ENCODE measurements at places on chromosomes 7 and 10.

DNA sequence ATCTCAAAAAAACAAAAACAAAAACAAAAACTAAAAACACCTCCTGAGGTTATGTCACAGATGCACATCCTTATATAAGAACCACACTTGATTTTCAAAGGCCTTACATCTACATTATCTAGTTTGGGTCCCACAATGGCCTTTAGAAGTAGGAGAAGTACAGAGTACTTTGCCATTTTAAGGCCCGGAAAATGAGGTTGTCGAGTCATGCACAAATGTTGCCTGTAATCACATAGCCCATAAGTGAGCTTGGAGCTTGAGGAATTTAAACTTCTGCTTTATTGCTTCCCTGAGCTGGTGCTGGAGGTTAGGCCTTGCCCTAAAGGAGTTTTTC lies 9.7 kb upstream of the MKRN1 start:
- no peak for DNase-seq

GRCh38 chr10:776772-777171 lies 87.3 kb upstream of the DIP2C start:
- no peak for DNase-seq

GRCh38 chr7:136677471-136678365 lies 190.7 kb upstream of the CHRM2 start:
- DNase-seq: peak; percentile 62

- DNase-seq: no peak
These were observed 1021.3 kb downstream of the XPNPEP1 start for GRCh38 chr10:108901781-108902618.

- DNase-seq: peak; percentile 55
These were observed 386.2 kb downstream of the KCNMA1 start for GRCh38 chr10:77251297-77252013.

- DNase-seq: peak; percentile 42
These were observed 11.9 kb downstream of the RGR start for GRCh38 chr10:84256510-84257342.

- no peak for DNase-seq
These were observed 2.6 kb downstream of the MRPL43 start for GRCh38 chr10:100984672-100985177.

GRCh38 chr7:131108212-131108940 lies 219.3 kb upstream of the MKLN1 start:
- peak; percentile 20 for DNase-seq

- no peak for DNase-seq
These were observed 38.1 kb downstream of the CTTNBP2 start for GRCh38 chr7:117835016-117835664.

GRCh38 chr7:141701489-141702046 lies 398 bp downstream of the DENND11 start:
- no peak for DNase-seq

- DNase-seq: no peak
These were observed 17.6 kb downstream of the LIMK1 start for GRCh38 chr7:74101061-74101681.

DNA sequence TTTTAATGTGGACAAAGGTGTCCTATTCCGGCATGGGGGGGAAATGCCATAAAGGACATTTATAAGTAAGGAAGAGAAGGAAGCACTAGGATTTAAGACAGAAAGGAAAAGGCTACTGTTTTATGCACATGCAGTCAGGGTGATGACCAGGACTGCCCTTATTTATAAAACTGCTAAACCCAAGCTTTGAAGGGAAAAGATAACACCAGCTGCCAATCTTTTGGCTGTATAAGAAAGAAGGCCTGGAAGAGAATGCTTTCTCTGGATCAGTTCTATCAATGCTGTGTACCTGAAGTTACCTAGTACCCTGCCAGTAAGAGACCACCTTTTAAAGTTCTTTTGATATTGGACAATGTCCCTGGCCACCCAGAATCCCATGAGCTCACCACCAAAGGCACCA lies 59.2 kb downstream of the MINDY3 start:
- no peak for DNase-seq

- DNase-seq: no peak
These were observed 108.8 kb upstream of the CDK1 start for GRCh38 chr10:60669501-60669900.

GRCh38 chr7:127988751-127989150 lies 42.5 kb downstream of the LRRC4 start:
- DNase-seq: no peak

GRCh38 chr10:55019439-55019838 lies 218.4 kb upstream of the PCDH15 start:
- peak; percentile 17 for DNase-seq

All from astrocyte of the spinal cord (primary cell).